Kidney (tissue), 22 donors: ENCODE measurements at places on chromosomes 16 and 17. TPM values are rescaled to one million over a fixed set of nuclear protein-coding genes. Genes with fewer than 3 reads are reported as not detected.

Gene GPATCH8
- total RNA-seq: 47.0 TPM

Gene TBX21
- 1.9 TPM for total RNA-seq

Gene MYH8
- total RNA-seq: 0.28 TPM

Gene SEZ6
- total RNA-seq: not detected

Gene ARL6IP1
- total RNA-seq: 107 TPM

Gene DCTN5
- 60.5 TPM for total RNA-seq
